Central memory CD8-positive, alpha-beta T cell (primary cell): ENCODE measurements at places on chromosomes 7 and 10.

GRCh38 chr10:48658243-48658974 lies 26.3 kb upstream of the WDFY4 start:
- DNase-seq, result no peak
- H3K4me3 ChIP-seq, result no peak overlapping the region
- H3K36me3 ChIP-seq, result peaks cover 3% of the 10 kb centered on the region
- peaks cover 32% of the 10 kb centered on the region for H3K27me3 ChIP-seq
- H3K4me1 ChIP-seq, result peaks cover 10% of the 10 kb centered on the region
- no peak overlapping the region for H3K27ac ChIP-seq

- H3K4me3 ChIP-seq, result no peak overlapping the region
- no peaks in the 10 kb centered on the region for H3K36me3 ChIP-seq
- H3K27ac ChIP-seq, result no peak overlapping the region
- H3K27me3 ChIP-seq, result peaks cover 66% of the 10 kb centered on the region
Measured at GRCh38 chr10:27714349-27714748, 31.3 kb downstream of the MKX start.

DNA sequence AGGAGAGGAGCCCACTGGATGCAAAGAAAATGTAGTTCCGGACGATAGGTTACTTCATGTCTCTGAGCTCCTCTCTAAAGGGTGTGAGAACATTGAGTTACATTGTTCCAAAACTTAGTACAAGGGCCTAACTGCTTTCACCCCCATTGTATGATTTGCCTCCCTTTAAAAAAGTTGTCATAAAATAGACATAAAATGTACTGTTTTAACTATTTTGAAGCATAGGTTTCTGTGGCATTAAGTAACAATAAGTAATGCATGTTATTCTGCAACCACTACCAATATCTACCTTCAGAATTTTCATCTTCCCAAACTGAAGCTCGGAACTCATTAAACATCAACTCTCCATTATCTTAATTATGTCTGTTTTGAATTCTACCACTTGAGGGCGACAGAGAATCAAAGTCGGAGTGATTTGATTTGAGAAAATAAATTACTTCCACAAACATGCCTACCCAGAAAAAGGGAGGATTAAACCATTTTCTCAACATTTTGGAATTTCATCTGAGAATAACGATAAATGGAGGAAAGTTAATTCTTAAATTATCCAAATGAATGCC lies 2.7 kb downstream of the IGFBP1 start:
- H3K4me3 ChIP-seq, result no peak overlapping the region
- H3K36me3 ChIP-seq, result no peaks in the 10 kb centered on the region
- DNase-seq, result no peak
- H3K27ac ChIP-seq, result no peak overlapping the region
- peaks cover 89% of the 10 kb centered on the region for H3K27me3 ChIP-seq

- no peaks in the 10 kb centered on the region for H3K4me1 ChIP-seq
- no peak for DNase-seq
- H3K36me3 ChIP-seq, result no peaks in the 10 kb centered on the region
- peaks cover 6% of the 10 kb centered on the region for H3K27me3 ChIP-seq
Measured at GRCh38 chr7:20744954-20745446, 41.7 kb downstream of the SP8 start.
